Hematopoietic multipotent progenitor cell treated with erythropoietin and hydrocortisone succinate and interleukin-3 and kit ligand, for 15 days (in vitro differentiated cells): ENCODE measurements at places on chromosomes 5 and 9.

DNA sequence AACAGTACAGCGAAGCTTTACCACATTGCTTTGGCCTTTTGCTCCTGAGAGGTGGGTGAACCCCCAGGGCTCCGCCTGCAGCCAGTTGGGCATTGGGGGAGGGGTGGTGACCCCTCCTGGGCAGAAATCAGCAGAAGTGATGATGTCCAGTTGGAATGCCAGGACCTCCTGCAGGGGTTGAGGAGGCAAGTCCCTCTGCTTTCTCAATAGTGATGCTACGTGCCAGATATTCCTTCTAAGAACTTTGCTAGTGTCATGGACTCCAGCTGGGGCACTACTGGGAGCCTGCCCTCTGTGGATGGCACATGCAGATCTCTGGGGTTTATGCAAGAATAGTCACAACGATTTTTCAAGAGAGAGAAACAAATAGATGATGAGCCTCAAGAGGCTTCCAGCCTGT, 95.6 kb downstream of the NDFIP1 start:
- no peak for DNase-seq

DNA sequence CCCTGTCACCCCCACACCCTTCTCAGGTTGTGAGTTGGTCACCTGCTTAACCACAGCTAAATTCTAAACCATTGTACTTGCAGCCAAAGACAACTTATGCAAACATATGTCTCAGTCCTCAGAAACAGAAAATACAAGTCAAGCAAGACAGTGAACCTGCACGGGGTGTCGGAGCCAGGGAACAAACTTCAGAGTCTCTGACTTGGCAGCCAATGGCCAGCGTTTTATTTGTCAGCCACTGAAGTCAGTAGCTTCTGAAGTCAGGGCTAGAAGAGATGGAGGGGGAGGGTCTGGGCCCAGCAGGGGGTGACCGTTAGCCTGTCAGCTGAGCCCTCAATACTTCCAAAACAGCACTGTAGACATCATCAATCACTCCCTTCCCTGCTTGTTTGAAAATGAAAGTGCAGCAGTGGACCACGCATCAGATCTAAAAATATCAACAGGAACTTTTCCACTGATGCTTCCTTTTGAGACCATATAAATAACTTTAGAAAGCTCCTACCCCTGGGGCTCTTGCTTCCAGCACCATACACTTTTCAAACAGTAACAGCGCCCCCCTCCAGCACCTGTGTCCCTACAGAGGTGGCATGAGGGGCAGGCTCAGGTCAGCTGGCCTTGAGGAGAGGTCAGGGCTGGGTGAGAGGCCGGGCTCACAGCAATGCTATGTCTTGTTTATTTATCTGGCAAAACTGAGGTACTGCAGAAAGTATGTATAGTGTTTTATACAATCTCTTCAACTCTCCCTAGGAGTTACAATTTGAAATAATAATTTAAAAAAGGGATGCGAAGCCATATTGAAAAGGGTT, 142.5 kb downstream of the ACER2 start:
- no peak for DNase-seq

DNA sequence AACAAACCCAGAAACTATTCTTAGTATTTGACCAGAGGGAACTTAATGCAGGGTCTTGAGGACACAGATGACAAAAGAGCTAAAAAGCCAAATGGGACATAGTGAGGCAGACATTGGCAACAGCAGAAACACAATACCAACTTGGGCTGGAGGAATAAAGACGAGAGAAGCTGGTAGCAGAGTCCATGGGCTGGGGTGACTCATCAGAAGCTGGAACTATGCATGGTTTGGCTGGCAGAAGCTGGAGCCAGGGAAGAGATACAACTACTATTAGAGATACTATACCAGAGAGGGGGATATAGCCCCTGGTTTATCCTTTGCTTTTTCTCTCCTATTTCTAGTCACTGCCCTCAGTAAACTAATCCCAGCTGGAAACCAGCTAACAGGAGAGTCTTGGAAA, 29.2 kb upstream of the DPYSL3 start:
- no peak for DNase-seq

GRCh38 chr5:21219251-21219650, 1231.3 kb upstream of the CDH18 start:
- DNase-seq, result no peak

GRCh38 chr9:28834156-28834555, 1260.9 kb upstream of the C9orf72 start:
- no peak for DNase-seq
